Right atrium auricular region (tissue), 2 donors: ENCODE measurements at places on chromosomes 13 and 19. TPM values are rescaled to one million over a fixed set of nuclear protein-coding genes. Genes with fewer than 3 reads are reported as not detected.

- H3K4me1 ChIP-seq, result no peaks in the 10 kb centered on the region
- no peak overlapping the region for H3K27ac ChIP-seq
- H3K27me3 ChIP-seq, result no peaks in the 10 kb centered on the region
- no peaks in the 10 kb centered on the region for H3K36me3 ChIP-seq
- DNase-seq, result no peak
These were observed 5.2 kb upstream of the DPP9 start for GRCh38 chr19:4728871-4729270.

DNA sequence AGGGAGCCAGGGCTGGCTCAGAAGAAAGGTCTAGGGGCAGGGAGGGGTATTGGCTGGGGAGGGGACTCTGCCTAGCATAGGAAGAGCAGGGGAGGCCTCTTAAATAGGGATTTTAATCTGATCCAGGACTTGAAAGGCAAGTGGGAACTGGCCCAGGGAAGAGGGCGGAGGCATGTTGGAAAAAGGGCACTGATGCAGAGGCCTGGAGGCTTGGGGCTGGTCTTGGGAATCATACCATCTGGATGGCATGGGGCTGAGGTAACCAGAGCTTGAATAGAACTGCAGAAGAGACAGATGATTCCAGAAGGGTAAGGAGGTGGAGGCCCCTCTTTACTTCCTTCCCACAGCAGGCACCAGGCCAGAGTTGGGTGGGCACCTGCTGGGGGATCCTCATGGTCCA lies 29.1 kb downstream of the CERS4 start:
- no peak for DNase-seq
- no peaks in the 10 kb centered on the region for H3K4me1 ChIP-seq
- H3K27me3 ChIP-seq, result no peaks in the 10 kb centered on the region
- H3K4me3 ChIP-seq, result no peak overlapping the region

DNA sequence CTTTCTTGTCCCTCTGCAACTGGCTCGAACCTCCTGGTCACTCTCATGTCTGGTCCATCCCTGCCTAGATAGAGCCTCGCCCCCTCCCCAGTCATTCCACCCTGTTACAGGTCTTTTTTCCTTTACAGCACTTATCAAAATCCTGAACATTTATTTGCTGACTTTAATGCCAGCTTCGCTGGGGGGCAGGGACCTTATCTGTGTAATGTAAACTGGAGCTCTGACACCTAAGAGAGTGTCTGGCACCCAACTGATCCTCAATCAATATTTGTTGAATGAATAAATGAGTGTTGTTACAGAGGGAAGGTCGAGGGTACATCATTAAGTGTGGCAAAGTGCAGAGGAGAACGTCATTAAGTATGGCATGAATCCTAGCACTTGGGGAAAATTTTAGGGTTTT lies 16.7 kb downstream of the FAAP24 start:
- no peaks in the 10 kb centered on the region for H3K27me3 ChIP-seq
- H3K36me3 ChIP-seq, result no peaks in the 10 kb centered on the region
- DNase-seq, result no peak

DNA sequence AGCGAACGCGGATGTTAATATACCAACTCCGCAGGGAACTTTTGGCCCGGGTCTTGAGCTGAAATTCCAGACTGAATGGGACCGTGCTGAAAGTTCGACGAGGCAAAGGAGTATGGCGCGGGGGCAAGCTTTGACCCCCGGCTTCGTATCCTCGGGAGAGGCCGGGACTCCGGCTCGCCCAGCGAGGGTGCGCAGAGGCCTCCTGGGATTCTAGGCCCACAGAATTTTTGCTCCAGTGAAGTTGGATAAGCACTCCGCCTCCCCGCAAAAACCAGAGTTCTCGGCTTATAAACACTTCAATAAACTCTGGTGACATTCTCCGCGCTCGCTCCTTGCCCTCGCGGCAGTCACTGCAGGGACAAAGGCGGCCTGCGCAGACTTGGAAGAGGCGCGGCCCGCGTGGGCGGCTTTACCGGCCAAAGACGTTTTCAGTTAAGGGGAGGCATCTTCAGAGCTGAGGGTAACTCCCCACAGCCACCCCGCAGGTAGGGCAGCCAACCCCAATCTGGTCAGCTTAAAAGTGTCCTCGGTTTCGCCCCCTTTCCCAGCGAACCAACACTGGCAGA lies 112.6 kb downstream of the KCNRG start:
- no peaks in the 10 kb centered on the region for H3K4me1 ChIP-seq
- H3K36me3 ChIP-seq, result no peaks in the 10 kb centered on the region
- peak overlapping the region; percentile 91 for H3K4me3 ChIP-seq
- peaks cover 6% of the 10 kb centered on the region for H3K27me3 ChIP-seq
- no peak for DNase-seq

The ZNF550 gene
- 4.6 TPM for total RNA-seq

GRCh38 chr13:94325650-94326049 lies 153.8 kb downstream of the DCT start:
- no peaks in the 10 kb centered on the region for H3K27me3 ChIP-seq
- DNase-seq, result no peak
- no peak overlapping the region for H3K4me3 ChIP-seq
- H3K4me1 ChIP-seq, result peaks cover 16% of the 10 kb centered on the region
- no peak overlapping the region for H3K27ac ChIP-seq

GRCh38 chr19:34319785-34320184 lies 45.2 kb upstream of the GPI start:
- peaks cover 14% of the 10 kb centered on the region for H3K36me3 ChIP-seq
- no peaks in the 10 kb centered on the region for H3K27me3 ChIP-seq
- peaks cover 47% of the 10 kb centered on the region for H3K4me1 ChIP-seq
- peak overlapping the region; percentile 52 for H3K27ac ChIP-seq

GRCh38 chr13:110651726-110652230 lies 36.4 kb downstream of the NAXD start:
- H3K27ac ChIP-seq, result no peak overlapping the region
- no peaks in the 10 kb centered on the region for H3K4me1 ChIP-seq
- H3K36me3 ChIP-seq, result peaks cover 8% of the 10 kb centered on the region
- H3K27me3 ChIP-seq, result no peaks in the 10 kb centered on the region
- no peak for DNase-seq

DNA sequence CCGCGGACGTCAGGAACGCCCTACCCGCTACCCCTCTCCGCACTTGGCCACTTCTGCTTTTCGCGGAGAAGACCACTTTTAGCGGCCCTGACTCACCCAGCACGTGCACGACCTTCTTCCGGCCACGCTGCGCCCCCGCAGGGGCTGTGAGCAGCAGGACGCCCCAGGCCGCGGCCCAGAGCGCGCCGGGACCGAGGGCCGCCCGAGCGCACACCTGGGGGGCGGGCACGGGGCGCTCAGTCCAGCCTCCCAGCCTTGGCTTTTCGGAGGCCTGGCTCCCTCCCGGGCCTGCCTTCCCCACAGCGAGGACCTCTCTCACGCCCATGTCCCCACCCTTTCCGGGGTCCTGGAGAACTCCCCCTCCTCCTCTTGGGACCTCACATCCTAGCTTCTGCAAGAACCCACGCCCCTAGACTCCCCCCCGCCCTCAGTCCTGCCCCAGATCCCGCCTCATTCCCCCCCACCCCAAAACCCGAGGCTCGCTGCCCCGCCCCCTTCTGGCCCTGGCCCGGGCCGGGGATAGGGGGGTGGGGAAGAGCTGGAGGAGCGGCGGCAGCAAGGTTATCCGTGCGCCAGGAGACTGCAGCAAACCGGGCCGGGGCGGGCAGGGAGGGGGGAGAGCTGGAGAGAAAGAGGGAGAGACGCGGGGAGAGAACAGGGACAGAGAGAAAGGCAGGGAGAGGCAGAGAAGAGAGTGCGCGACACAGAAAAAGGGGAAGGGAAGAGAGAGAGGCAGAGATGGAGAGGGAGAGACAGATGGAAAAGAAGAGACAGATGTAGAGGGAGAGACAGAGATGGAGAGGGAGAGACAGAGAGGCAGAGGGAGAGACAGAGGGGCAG lies 11.5 kb downstream of the TM6SF2 start:
- peaks cover 3% of the 10 kb centered on the region for H3K27me3 ChIP-seq
- H3K27ac ChIP-seq, result no peak overlapping the region
- no peak for DNase-seq
- no peaks in the 10 kb centered on the region for H3K36me3 ChIP-seq
- no peak overlapping the region for H3K4me3 ChIP-seq

The PRSS57 gene
- total RNA-seq, result not detected

The GPR12 gene
- total RNA-seq, result 0.07 TPM

DNA sequence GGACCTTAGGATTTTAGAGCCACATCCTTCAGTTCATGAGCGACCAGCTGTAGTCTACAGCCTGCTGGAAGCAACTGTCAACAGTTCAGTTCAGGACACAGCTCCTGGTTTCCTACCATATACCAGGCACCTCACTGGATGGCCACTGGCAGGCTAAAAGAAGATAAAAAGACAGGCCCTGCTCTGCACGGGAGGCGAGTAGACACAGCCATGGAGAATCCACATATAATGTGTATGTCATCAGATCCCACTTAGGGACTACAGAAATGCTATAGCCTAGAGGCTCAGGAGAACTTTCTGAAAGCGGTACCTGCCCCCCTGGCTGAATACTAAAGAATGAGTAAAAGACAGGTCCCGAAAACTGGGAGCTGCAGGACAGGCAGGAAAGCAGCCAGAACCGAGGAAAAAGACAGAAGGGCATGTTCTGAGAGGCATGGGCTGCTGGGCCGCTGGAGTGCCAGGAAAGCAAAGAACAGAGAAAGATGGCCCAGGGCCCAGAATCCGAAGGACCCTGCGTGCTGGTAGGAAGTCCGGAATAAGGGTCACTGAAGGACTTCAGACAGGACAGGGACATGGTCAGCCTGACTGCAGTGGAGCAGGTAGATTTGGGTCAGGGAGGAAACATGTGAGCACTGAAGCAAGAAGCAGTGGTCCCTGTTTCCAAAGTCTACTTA lies 23.5 kb downstream of the DZIP1 start:
- H3K27ac ChIP-seq, result no peak overlapping the region
- peaks cover 5% of the 10 kb centered on the region for H3K4me1 ChIP-seq
- H3K4me3 ChIP-seq, result no peak overlapping the region
- no peaks in the 10 kb centered on the region for H3K27me3 ChIP-seq

- peak overlapping the region; percentile 87 for H3K27ac ChIP-seq
- no peak for DNase-seq
- peaks cover 14% of the 10 kb centered on the region for H3K36me3 ChIP-seq
These were observed 1.1 kb downstream of the AKAP8L start for GRCh38 chr19:15417699-15418098.

- no peak for DNase-seq
- peaks cover 82% of the 10 kb centered on the region for H3K36me3 ChIP-seq
- H3K27me3 ChIP-seq, result no peaks in the 10 kb centered on the region
- H3K4me3 ChIP-seq, result no peak overlapping the region
- no peak overlapping the region for H3K27ac ChIP-seq
These were observed 11.2 kb upstream of the CEACAM19 start for GRCh38 chr19:44660081-44660480.

The RPL13A gene
- 765 TPM for total RNA-seq

The PABPC3 gene
- total RNA-seq, result not detected

DNA sequence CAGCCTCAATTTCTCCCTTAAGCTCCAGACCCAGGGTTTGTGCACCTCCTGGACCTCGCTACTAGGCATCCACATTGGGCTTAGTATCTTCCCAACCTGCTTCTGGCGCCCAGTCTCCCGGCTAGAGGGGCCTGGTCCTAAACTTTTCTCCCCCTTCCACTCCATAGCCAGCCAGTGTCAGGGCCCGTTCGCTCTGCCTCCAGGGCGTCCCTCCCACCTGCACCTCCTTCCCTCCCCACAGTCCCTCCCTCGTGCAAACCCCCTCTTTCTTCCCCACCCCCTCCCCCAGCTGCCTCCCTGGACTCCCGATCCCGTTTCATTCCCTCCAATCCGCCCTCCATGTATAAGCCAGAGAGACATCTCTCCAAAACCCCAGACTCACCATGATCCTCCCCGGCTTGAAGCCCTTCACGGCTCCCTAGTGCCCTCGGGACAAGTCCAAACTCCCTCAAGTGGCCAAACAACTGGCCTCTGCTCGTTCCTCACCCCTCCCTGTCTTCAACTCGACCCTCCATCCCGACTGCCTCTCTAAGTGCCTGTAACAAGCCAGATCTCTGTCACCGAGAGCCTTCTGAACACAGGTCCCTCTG lies 997 bp upstream of the SAMD4B start:
- H3K4me3 ChIP-seq, result peak overlapping the region; percentile 59
- no peaks in the 10 kb centered on the region for H3K27me3 ChIP-seq
- peak overlapping the region; percentile 89 for H3K27ac ChIP-seq
- peaks cover 50% of the 10 kb centered on the region for H3K4me1 ChIP-seq
- H3K36me3 ChIP-seq, result no peaks in the 10 kb centered on the region
- no peak for DNase-seq

GRCh38 chr13:31890946-31891345 lies 140.6 kb upstream of the FRY start:
- H3K4me3 ChIP-seq, result no peak overlapping the region
- H3K27ac ChIP-seq, result no peak overlapping the region
- H3K27me3 ChIP-seq, result no peaks in the 10 kb centered on the region
- no peaks in the 10 kb centered on the region for H3K36me3 ChIP-seq

GRCh38 chr19:15331419-15332310 lies 674 bp downstream of the BRD4 start:
- no peak for DNase-seq
- H3K27me3 ChIP-seq, result no peaks in the 10 kb centered on the region
- no peaks in the 10 kb centered on the region for H3K4me1 ChIP-seq
- H3K27ac ChIP-seq, result peak overlapping the region; percentile 88

- H3K36me3 ChIP-seq, result no peaks in the 10 kb centered on the region
- DNase-seq, result no peak
- H3K4me1 ChIP-seq, result no peaks in the 10 kb centered on the region
- H3K4me3 ChIP-seq, result no peak overlapping the region
These were observed 148.4 kb downstream of the AKAP11 start for GRCh38 chr13:42420304-42420703.

DNA sequence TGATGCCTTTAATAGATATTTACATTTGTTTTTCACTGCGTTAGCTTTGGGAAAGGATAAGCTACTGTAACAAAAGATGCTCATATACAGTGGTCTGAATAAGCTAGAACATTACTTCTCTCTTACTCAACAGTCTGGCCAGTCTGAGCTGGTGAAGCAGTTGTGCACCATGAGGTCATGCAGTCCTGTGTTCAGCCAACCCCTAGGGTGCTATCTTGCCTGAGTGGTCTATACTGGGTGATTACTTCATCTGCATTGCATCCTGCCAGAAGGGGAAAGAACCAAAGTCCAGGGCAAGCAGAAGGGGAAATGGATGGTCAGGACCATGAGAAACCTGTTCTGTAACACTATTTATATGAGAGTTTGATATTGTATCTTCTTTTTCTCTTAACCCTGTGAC lies 31.5 kb downstream of the ERCC5 start:
- DNase-seq, result no peak
- no peak overlapping the region for H3K4me3 ChIP-seq
- H3K27me3 ChIP-seq, result no peaks in the 10 kb centered on the region

- no peak for DNase-seq
- no peak overlapping the region for H3K4me3 ChIP-seq
- no peaks in the 10 kb centered on the region for H3K4me1 ChIP-seq
- H3K27me3 ChIP-seq, result no peaks in the 10 kb centered on the region
These were observed 232.0 kb downstream of the PCDH20 start for GRCh38 chr13:61183670-61184069.

The GPR4 gene
- total RNA-seq, result 6.2 TPM

GRCh38 chr13:35489050-35489449 lies 12.6 kb upstream of the MAB21L1 start:
- H3K27me3 ChIP-seq, result no peaks in the 10 kb centered on the region
- H3K27ac ChIP-seq, result no peak overlapping the region
- H3K36me3 ChIP-seq, result no peaks in the 10 kb centered on the region
- no peak for DNase-seq
- H3K4me3 ChIP-seq, result no peak overlapping the region
- no peaks in the 10 kb centered on the region for H3K4me1 ChIP-seq

The CLEC11A gene
- 13.8 TPM for total RNA-seq
